ENCODE measurements at places on chromosomes 1 and 21.

DNA sequence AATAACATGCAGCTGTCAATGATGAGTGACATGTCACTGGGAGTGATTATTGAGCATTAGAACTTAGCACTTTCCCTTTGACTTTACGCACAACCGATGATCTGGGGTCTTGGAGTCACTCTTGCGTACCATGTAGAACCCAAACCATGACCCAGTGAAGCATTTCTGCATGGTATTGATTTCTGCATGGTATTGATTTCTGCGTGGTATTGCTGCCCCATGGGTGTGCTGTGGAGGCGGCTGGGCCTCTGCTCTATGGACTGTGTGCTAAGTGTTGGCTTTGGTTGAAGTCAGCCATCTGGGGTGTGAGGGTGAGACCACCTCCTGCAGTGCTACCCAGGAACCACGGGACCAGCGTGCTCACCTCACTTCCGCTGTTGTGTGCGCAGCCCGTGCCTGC is 98.0 kb downstream of the ADARB1 start:
- DNase-seq, result no peak

GRCh38 chr21:45780647-45781046 is 137.1 kb downstream of the PCBP3 start:
- no peak for DNase-seq

DNA sequence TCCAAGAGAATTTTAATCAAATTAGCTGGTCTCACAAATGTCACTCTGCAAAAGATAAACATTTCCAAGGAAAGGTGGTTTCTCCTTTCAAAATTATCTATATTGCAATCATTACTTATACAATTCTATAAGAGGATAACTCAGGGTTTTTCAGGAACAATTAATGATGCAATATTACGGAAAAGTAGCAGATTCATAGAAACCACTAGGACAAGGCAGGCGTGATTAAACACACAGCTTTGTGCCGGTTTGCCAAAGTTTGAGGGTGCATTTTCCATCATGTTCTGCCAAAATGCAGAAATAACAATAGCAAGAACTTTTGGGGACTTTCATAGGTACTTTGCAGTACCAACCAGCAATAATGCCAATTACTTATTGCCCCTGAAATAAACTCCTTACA is 605 bp downstream of the TNFRSF9 start:
- DNase-seq, result no peak

- no peak for DNase-seq
Observed at GRCh38 chr21:44505673-44506278, 34.2 kb downstream of the KRTAP10-1 start.

DNA sequence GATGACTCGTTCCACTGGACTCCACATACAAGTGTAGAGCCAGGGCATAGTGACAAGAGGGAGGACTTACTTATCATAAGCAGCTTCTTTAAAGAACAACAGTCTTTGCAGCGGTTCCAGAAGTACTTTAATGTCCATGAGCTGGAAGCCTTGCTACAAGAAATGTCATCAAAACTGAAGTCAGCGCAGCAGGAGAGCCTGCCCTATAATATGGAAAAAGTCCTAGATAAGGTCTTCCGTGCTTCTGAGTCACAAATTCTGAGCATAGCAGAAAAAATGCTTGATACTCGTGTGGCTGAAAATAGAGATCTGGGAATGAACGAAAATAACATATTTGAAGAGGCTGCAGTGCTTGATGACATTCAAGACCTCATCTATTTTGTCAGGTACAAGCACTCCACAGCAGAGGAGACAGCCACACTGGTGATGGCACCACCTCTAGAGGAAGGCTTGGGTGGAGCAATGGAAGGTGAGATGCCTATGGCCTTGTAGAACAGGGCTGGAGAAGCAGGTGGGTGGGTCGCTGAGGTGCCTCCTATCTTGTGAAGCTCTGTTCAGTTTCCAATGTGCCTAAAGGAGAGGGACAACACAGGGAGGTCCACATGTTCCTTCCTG is 12.1 kb downstream of the MIA3 start:
- no peak for DNase-seq

DNA sequence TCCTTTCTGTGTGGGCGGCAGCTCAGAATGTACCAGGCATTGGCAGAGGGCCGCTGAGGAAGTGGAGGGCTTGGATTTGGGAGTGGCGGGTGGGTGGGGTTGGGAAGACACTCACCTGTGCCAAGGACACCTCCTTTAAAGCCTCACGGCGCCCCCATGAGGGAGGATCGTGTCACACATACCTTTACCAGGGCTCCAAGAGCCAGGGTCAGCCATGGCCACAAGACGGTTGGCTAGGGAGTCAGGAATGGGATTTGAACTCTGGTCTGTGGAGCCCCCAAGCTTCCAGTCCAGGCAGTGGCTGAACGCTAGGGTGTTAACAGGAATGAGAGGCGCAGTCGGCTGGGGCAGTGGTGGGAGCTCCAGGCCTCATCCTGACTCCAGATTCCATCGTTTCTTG is 4.6 kb downstream of the NBL1 start:
- DNase-seq, result no peak

DNA sequence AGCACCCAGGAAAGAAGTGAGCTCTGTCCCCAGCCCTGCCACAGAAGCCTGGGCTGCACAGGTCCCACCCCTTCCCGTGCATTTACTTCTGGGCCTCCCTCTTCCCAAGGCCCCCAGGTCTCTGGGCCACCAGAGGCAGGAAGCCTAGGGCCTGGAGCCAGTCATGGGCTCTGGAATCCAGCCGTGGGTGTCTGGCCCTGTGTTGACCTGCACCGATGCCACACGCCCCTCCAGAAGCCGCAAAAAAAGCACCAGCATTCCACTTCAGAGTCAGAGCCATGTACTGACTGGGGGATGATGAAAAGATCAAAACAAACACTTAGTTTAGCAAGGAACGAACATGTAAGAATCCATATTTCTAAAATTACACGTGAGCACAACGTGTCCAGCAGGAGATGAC is 141.7 kb downstream of the NPHP4 start:
- no peak for DNase-seq

DNA sequence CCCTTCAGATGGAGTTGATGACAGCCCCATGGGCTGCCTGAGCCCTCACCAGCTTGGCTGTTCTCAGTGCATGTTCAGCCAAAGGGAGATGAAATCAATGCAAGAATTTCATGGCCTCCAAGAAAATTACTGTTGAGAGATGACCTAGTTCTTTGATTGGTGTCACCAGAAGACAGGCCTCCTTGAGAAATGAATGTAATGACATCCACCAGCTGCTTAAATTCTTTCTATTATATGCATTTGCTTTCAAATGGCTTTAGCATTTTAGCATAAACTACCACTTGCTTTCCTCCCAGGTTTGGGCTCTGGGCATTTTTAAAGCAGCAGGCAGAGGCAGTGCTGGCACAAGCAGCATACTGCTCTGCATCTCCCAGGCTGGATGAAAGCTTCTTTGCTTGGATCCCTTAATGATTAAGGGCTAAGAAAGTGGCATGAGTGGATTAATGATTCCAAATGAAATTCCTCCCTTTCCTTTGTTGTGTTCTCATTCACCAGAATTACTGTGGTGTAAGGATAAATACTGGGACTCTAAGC is 278.4 kb downstream of the ZNF326 start:
- no peak for DNase-seq

- no peak for DNase-seq
Observed at GRCh38 chr21:44870748-44871495, 2.6 kb downstream of the PTTG1IP start.

DNA sequence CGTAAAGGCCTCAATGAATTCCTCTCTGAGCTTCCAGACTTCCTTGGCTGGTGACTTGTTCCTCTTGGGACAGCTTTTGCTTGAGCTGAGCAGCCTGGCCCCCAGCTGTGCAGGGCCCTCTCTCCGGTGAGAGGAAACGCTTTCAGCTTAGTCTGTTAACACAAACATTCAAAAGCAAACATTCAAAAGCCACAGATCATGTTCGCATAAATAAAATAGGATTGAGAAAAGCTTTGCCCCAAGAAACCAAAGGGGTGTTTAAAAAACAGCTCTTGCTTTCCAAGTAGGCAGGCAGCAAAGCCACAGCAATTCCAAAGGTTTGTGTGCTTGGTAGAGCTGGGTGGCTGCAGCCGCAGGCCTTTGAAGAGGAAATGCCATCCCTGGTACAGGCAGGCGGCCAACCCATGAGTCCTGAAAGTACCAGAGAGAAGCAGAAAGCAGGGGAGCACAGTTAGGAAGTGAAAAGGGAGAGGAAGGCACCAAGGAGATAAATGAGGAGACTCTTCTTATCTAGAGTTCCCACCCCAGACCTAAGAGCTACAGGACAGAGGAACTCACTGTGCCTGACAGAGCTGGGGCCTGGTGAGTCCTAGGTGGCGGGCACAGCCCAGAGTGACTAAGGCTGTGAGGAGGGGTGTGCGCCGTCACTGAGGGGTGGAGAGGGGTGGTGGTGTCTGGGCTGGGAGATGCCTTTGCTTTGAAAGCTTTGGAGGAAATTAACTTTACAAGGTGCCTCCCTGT is 48.4 kb downstream of the CCN1 start:
- DNase-seq, result no peak

GRCh38 chr1:63960326-63960725 is 186.5 kb downstream of the ROR1 start:
- DNase-seq, result no peak

GRCh38 chr1:165439330-165439729 is 5.6 kb downstream of the RXRG start:
- no peak for DNase-seq

GRCh38 chr1:212228591-212229119 is 56.6 kb upstream of the PPP2R5A start:
- DNase-seq, result no peak

- DNase-seq, result peak; percentile 93
Observed at GRCh38 chr21:42198929-42199867, 19.7 kb upstream of the ABCG1 start.

DNA sequence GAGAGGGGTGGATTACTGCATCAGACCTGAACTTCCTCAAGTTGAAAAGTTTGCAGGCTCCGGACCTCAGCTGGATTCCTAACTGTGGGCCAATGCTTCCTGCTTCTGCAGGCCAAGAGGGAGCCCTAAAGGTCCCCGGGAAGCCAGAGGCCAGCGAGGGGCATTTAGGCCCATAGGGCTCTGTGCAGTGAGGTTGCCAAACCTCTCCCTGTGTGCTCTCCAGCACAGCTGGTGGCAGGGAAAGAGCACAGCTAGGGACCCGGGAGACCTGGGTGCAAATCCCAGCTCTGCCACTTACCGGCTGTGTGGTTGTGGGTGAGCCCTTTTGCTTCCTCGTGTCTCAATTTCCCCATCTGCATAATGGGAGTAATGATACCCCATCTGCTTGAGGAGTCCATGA is 100.5 kb downstream of the PAX7 start:
- no peak for DNase-seq

- peak; percentile 39 for DNase-seq
Observed at GRCh38 chr1:53754484-53755312, 15.7 kb upstream of the GLIS1 start.

DNA sequence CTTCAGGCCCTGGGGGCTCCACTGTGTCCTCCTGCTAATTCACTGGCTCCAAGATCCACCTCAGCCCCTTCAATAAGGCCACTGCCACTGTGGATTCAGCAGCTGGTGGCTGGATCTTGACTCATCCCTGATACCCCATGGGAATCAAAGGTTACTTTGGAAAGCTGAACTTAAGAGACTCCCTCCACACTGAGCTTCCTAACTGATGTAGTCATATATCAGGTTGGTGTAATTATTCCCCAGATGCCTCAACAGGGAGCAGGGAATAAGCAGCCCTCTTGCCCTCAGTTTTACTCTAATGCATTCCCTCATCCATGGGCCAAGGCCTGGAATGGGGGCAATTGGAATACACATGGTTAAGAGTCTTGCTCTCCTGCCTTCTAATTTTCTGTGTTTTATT is 164.6 kb downstream of the FASLG start:
- DNase-seq, result no peak

DNA sequence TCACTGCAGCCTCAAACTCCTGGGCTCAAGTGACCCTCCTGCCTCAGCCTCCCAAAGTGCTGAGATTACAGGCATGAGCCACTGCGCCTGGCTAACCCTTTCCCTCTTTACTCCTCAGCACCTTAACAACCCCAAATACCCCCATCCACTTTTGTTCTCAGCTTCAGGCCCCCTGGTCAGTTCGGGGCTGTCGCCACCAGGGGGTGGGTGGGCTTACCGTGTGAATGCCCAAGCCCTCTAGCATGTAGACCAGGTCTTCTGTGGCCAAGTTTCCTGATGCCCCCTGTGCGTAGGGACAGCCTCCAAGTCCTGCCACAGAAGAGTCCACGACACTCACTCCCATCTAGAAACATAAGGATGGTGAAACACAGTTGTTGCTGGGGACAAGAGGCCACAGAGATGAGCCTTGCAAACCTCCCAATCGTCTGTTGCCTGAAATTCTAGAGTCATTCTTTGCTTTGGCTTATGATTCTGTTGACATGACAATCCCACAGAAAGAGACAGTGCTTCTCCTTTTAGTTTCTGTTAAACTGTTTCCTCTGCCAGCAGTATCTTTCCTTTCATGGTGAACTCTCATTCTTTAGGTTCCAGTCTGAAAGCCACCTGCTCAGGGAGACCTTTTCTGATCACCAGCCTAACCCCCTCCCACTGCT is 3.8 kb upstream of the GALE start:
- DNase-seq, result peak; percentile 92

DNA sequence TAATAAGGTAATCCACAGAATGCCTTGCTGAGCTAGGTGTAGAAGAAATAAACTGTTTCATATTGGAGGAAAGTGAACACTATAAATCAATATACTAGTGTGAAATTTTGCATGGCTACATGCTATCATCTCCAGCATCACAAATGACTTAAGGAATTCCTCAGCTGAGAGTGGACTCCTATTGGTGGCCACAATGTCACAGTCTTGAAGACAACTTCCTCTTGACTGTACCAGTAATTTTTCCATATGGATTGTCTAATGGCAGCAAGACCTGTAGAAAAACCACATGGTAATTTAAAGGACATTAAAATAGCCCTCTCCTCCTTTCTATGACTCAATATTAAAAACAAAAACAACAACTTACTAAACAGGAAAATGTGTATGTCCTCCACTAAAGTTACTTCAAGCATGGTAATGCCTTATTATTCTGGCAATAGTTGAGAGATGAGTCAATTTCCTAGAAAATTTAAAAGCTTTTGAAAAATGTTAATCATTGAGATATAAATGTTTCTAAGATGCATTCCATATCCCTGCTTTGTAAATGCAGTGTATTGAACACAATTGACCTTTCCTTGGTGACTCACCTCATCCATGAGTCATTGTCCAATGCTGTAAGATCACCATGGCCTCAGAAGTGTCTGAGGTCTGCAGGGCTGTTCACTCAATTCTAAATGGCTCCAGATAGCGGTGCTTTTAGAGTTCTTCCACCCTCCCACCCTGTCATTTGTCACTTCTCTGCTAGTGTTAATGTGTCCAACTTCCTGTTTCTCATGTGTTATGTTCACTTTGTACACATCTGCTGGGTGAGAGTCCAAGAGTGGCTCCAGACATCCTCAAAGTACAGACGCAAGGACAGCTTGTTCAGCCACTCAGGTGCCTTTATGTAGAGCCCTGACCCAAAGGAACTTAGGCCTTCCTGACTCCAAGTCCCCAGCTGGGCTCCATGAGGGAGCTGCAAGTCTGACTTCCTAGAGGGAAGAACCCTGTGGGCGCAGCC is 32.8 kb upstream of the DNASE2B start:
- peak; percentile 90 for DNase-seq

DNA sequence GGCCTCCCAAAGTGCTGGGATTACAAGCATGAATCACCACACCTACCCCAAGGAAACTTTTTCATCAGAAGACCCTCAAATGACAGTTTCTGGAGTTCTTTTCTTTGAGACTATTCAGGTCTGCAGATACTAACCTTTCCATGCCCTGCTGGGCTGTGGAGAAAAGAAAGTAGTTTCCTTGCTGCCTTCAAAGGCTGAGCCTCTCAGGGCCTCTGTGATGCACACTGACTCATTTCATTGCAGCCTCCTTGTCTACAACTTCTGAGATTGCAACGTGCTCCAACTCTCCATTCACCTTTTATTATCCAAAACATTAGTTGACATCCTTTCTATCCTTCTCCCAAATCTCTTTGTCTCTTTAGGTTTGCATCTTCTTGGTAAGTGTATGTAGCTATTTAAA is 8.8 kb upstream of the SAMSN1 start:
- DNase-seq, result no peak
